Eye (tissue), 1 donor: ENCODE measurements at places on chromosomes 6 and 20.

GRCh38 chr20:39773380-39774000 lies 811.3 kb downstream of the DHX35 start:
- DNase-seq: no peak

DNA sequence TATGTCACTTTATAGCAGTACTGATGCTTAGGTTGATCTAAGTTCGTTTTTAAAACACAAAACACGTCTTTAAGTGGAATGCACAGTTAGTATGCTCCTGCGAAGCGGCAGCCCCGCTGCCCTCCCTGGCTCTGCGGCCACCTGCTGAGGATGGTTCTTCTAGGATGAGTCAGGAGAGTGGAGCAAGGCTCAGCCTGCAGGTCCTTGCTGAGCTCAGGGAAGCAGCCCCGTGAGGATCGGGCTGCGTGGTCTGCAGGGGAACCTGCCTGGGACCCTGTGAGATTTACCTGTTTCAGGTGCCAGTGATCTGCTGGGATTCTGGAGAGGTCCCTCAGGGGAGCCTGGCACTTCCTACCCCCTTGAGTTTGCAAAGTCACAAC lies 57.5 kb downstream of the SYNJ2 start:
- no peak for DNase-seq

DNA sequence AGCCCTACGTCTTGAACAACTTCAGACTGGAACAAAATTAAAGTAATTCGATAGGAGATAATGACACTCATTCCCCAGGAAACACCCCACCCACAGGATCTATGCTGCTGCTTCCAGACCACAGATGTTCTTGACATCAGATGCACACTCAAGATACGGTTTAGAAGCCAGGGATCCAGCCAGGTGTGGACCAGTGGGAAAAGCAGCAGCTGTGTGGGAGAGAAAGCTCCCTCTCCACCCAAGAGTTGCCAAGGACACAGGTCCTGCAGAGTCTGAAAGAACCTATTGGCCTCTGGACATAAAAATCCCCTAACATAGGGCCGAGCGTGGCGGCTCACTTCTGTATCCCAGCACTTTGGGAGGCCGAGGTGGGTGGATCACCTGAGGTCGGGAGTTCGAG lies 91.7 kb upstream of the NFATC2 start:
- DNase-seq: no peak

- peak; percentile 58 for DNase-seq
Measured at GRCh38 chr20:64080013-64080812, at the start of gene OPRL1. OPRL1 (plus strand) TSS chr20:64080082; CDS start chr20:64092721, 12,639 bp downstream.

DNA sequence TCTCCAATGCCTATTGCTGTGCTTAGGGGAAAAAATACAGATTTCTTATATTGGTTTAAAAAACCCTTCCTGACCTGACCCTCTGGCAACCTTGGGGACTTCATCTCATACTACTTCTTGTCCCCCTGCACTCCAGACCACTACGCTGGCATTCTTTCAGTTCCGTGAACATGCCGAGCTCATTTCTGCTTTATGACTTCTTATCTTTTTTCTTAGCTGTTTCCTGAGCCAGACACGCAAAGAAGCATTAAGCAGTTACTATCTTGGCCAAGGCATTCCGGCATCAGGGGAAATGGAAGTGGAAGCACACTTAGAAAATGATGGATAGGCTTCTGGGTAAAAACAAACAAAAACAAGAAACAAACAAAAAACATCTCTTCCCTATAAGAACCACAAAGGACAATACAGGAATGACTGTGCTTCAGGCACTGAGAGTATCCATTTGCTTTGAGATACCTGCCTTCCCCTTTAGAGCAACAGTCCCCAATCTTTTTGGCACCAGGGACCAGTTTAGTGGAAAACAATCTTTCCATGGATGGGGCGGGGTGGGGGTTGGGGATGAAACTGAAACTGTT lies 4.4 kb upstream of the CCDC28A start:
- no peak for DNase-seq

DNA sequence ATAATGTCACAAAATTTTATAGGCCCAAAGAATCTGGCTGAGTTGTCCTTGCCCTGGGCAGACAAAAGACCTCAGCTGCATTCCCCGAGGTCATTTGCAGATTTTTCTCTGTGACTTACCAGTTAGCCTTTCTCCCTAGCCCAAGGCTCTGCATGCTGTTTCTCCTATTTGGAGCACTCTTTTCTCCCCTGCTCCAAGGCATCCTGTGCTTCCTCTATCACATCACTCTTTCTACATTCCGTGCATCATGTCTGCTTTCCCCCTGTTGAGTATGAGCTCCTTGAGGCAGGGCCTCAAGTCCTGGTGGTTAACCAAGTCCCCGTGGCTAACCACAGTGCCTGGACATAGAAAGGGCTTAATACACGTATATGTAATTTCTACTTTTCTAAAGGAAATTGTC lies 593 bp upstream of the GSTA3 start:
- no peak for DNase-seq

- DNase-seq: no peak
Measured at GRCh38 chr6:135581211-135581610, 83.7 kb upstream of the AHI1 start.
